ENCODE measurements at places on chromosomes 16 and 17.

- DNase-seq: no peak
Measured at GRCh38 chr16:55836158-55836611, 3.3 kb upstream of the CES1 start.

DNA sequence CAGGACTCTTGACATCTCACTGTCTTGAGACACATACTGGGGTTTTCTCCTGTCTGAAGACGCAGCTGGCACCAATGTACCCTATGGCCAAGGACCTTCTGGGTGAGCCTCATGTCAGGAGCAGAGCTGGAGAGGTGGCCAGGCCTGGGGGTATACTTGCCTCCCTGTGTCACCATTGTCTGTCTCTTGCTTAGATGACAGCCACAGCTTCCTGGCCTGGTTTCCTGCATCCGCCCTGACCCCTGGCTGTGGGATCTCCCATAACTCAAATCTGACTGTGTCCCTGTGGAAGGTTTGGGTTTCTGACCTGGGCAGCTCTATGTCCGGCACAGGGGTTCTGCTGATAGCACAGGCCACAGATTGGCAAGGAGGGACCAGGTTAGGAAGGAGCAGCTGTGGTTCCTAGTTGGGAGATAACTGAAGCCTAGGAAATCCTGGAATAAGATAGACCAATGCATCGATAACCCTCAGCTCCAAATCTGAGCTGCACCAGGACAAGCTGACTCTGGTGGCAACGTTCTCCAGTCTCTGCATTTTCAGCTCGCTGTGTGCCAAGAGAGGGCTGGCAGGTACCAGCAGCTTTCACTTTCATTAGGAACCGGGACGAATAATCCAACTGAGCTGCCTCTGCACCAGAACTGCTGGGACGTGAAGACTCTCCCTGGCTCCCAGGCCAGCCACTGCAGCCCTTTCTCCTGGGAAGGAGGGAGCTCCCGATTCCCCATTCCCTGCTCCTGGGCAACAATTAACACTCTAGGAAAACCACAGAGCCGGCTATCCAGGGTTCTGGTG lies 5.0 kb downstream of the DEXI start:
- no peak for DNase-seq

DNA sequence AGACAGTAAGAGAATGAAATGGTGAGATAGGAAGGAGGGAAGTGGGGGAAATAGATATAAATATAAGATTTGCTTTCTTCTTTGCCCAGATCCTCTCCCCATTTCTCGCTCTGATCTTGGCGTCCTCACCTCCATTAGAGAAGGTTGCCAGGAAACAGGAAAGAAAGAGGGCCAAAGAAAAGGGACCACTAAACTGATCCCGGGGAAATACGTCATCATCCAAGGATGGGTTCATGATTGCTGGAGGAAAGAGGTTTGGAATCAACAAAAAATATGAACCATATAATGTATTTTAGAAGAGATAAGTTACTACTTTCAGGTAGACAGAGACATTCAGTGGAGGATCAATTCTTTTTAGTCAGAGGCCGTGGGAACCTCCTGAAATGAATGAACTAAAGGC lies 536.0 kb downstream of the HAPSTR1 start:
- DNase-seq: no peak

DNA sequence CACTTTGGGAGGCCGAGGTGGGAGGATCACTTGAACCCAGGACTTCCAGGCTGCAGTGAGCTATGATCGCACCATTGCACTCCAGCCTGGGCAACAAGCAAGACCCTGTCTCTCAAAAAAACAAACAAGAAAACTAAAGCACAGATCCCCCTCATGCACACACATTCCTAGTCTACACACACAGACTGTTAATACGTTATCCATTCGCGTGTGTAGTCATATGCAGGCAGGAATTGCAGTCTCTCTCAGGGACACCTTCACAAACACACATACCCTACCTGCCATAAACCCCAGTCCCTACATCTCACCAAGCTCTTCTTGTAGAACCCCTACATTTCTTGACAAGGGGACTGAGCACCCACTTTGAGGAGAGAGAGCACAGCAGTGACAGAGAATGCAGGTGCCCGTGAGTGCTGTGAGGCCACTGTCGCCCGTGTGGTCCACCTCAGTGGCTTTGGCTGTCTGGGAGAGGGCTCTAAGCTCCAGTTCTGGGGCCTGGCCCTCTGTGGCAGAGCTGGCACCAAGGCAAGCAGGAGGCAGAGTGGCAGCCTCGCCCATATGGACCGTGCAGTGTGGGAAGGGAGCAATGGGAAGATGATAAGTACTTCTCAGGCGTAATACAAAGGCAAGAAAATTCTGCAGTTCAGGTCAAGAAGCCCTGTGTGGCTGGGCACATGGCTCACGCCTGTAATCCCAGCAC lies 59.0 kb upstream of the RPH3AL start:
- DNase-seq: no peak

DNA sequence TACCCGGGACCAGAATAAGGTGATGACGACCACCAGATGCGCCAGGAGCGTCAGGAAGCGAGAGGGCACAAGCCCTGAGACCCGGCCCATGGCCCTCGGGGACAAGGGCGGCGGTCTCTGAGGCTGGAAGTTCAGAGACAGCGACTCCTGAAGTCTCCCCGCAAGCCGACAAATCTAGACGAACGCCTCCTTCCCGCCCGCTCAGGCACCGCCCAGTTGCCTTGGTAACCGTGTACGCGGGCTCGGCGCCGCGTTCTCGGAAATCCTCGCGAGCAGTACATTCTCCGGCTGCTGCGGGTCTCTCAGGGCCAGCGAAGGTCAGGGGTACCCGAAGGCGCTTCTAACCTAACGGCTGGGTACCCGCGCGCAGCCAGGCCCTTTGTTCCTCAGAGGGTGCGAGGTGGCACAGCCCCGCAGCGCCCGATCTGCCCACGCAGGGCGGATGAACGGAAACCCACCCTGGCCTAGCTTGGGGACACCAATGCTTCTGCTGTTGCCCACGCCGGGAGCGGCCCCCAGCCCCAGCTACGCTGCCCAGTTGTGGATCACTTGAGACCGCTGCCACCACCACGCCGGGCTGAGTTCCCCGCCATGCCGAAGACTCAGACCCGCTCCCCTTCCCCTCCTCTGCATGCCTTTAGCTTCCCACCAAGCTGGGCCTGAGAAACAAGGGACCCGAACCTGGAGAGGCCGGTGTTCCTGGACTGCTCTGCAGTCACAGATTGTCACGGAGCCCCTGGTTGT lies at the start of gene TMEM107:
TSS of gene TMEM107 (minus strand) at position 184 of the 744 bp plus-strand sequence. CDS start at position 90, 94 bp downstream.
- peak; percentile 72 for DNase-seq

DNA sequence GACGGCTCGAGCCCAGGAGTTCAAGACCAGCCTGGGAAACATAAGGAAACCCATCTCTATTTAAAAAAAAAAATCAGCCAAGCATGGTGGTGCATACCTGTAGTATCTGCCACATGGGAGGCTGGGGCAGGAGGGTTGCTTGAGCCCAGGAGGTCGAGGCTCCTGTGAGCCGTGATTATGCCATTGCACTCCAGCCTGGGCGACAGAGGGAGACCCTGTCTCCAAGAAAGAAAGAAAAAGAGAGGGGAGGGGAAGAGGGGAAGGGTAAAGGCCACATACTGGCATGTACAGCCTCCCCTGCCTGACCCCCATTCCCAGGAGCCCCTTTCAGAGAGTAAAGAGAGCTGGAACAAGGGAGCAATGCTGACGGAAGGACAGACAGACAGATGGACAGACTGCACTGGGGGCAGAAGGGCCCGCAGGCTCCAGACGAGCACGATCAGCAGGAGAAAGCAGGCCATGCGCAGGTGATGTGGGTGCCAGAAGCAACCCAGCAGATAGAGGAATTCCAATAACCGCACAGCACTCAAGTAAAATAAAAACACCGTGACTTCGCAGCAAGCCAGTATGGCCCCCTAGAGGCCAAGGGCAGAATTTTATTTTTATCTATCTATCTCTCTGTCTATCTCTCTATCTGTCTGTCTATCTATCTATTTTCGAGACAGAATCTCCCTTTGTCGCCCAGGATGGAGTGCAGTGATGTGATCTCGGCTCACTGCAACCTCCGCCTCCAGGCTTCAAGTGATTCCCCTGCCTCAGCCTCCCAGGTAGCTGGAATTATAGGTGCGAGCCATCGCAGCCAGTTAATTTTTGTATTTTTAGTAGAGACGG lies 27.1 kb upstream of the SNN start:
- DNase-seq: no peak

- DNase-seq: no peak
Measured at GRCh38 chr16:12225806-12226465, 249.4 kb downstream of the SNX29 start.

- DNase-seq: no peak
Measured at GRCh38 chr17:81948635-81949378, 1.8 kb upstream of the MYADML2 start.

- no peak for DNase-seq
Measured at GRCh38 chr17:653724-654123, 60.9 kb downstream of the VPS53 start.

GRCh38 chr16:82331397-82331796 lies 161.4 kb upstream of the MPHOSPH6 start:
- no peak for DNase-seq

GRCh38 chr17:15157051-15157450 lies 108.1 kb downstream of the PMP22 start:
- peak; percentile 4 for DNase-seq

GRCh38 chr17:64555281-64555680 lies 48.5 kb downstream of the CEP95 start:
- DNase-seq: no peak

GRCh38 chr16:25413133-25413532 lies 155.5 kb upstream of the ZKSCAN2 start:
- no peak for DNase-seq

GRCh38 chr17:67485666-67486065 lies 108.6 kb downstream of the PITPNC1 start:
- no peak for DNase-seq

DNA sequence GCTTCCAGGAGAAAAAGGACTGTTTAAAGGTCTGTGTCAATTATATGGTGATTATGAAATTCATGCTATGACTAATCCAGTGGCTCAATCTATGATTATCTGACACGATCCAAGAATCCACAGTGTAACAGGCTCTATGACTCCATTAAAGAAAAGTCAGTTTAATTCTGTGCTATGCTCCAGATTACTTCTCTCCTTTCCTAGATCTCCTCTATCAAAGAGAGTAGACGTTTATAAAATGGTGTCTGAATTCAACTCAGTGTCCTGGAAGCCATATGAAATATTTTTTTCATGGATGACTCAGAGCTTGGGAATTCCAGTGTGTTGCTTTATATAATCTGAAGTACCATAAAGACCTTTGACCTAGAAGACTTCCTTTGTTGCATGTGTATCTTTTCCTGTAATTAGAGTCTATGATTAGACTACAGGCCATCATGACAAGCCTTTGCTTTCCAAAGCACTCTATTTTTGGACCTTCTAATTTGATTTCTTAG lies 27.0 kb upstream of the NF1 start:
- no peak for DNase-seq

GRCh38 chr16:70777973-70778406 lies 23.0 kb downstream of the VAC14 start:
- no peak for DNase-seq

GRCh38 chr16:11016524-11016988 lies 72.2 kb downstream of the CLEC16A start:
- DNase-seq: no peak

GRCh38 chr17:4542003-4542725 lies 13.0 kb downstream of the MYBBP1A start:
- DNase-seq: no peak

DNA sequence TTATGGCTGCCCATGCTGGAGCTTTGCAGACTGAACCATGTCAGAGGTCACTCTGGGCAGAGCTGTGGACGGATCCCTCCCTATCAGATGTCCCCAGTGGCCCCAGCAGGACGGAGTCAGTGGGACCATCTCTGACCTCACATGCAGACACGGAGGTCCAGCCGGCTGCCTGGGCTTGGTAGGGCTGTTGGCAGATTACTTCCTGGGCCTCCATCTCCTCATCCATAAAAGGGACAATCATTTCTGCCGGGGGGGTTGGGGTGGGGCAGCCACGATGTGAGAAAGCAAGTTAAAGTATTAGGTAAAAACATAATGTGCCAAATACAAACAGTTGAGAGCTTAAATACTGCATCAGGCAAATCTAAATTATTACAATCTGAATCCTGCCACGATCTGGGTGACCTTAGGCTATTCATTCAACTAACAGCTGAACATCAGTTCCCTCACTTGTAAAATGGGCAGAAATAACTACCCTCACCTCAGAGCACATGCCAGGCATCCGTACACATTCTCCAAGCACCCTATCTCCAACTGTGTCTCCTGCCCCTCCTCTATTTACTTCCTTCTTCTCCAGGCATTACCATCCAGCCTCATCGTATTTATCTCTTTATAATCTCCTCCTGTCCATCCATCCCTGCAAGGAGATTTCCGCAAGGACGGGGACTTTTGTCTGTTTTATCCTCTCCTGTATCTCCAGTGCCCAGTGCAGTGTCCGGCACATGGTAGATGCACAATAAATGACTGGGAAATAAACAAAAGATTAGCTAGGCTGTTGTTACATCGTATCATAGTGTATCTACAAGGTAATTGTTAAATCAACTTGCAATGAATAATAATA lies 192.3 kb upstream of the FOXF1 start:
- DNase-seq: no peak

DNA sequence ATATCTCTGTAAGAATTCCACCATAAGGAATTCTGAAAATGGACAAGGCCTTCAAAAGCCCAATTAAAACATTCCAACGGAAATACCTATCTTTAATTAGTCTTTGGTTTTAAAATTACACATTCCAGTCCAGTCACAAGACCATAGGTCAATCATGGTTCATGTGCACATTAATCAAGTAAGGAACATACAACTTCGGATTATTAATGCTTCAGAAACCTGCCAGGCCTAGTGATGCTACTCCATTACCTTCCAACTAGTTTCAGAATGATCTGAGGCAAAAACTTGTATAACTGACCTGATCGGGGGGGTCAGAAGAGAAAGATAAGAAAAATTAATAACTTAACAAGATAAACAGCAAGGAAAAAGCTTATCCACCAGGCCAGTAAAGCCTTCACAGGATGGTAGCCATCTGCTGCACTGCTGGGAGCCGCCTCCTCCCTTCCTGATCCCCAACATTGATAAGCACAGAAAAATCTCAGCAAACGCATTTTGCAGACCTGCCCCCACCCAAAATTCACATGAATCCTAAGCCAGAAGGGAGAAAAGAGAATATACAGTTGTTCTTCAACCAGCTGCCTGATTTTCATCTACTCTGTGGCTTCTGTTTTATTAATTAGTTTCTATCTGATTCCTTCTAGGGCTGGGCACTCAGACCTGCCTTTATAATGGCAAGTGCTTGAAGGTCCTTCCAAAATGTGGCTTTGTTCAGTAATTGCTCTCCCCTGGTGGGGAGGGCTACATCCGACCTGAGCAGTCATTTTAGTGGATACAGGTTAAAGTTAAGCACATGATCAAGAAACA lies 6.0 kb downstream of the SDR42E1 start:
- no peak for DNase-seq

DNA sequence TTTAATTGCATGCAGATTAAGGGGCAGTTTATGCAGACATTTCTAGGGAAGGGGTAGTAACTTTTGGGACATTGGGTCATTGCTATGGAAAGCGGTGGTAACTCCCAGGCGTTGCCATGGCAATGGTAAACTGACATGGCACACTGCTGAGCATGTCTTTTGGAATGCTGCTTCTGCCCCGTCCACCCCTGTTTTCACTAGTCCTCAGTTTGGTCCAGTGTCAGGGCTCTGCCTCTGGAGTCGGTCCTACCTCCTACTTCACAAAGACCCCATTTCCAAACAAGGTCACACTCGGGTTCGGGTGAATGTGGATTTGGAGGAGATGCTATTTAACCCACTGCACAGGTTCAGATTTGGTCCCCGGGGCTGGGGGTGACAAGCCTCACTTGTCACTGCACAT lies 2.9 kb downstream of the IL34 start:
- no peak for DNase-seq

GRCh38 chr17:34177642-34178041 lies 77.4 kb upstream of the CCL2 start:
- no peak for DNase-seq

Measured in GDM1 (cell line).